Fibroblast of mammary gland (primary cell): ENCODE measurements at places on chromosomes 5 and 9.

DNA sequence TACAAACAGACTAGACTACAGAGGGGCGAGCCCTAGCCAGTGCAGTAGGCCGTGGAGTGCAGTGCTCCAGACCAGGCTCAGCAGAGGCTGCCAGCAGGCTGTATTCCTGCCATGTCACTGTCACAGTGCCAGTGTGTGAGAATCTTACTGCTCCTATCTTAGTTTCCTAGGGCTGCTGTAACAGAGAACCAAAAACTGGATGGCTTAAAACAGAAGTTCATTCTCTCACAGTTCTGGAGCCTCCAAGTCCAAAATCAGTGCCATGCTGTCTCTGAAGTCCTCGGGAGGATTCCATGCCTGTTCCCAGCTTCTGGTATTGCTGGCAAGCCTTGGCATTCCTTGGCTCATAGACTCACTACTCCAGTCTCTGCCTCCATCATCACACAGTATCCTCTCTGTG, 75.0 kb upstream of the SAP30L start:
- DNase-seq = no peak

DNA sequence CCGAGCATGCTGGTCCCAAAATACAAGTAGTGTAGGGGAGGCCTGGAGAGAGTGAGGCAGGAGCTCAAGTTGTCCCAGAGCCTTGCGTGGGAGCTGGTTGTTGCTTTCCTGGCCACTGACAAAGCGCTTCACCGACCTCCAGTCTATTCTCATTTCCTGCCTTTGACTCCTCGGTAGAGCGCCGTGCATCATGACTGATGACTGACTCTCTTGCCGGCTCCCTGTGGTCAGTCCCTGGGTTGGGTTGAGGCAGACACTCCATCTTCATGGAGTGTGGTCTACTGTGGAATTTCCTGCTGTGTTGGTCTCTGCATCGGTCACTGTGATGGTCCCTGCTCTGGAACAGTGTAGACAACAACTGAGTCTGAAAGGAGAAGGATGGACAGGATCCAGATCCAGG, 175.1 kb upstream of the S1PR3 start:
- DNase-seq = peak; percentile 74

GRCh38 chr5:43041110-43041668, 1.1 kb upstream of the ANXA2R start:
- DNase-seq = no peak

DNA sequence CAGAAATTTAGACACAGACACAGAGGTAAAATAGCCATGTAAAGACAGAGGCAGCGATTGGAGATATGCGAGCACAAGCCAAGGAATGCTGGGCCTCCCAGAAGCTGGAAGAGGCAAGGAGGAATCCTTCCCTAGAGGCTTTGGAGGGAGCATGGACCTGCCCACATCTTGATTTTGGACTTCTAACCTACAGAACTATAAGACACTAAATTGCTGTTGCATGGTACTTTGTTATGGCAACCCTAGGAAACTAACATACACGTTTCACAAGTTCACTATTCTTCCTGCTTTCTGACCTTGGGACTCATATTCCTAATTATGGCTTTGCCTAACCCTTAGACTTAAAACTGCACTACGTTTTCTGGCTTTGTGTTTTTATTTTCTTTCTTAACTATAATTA, 4.6 kb upstream of the LURAP1L start:
- DNase-seq = no peak

- no peak for DNase-seq
Observed at GRCh38 chr5:123819386-123819785, 307.4 kb downstream of the CSNK1G3 start.

DNA sequence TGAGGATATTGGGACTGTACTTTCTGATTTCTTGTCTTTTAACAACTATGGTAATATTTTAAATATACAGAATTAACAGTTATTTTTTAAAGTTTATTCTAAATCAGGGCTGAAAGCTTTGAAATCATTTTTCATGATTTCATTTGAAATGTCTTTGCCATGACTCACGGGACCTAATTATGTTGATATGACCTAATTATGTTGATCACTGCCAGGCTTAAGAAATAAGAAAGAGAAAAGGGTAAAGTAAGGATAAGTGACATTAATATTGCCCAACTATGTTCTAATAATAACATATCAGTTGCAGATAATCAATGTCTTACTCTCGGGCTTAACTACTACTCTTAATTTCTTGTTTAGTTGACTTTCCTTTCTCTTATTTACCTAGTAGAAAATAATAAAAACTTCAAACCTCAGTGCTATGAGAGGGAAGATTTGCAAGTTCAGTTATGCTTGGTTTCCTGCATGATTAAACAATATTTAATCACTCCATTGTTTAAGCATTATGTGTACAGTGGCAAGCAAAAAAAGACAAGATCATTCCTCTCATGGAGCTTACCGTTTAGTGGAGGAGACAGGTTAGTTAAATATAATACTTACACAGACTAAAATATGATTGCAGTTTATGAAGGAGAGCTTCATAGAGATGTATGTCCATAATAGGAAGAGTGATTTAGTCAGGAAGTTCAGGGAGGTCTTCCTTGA, 67.0 kb upstream of the EIF4EBP3 start:
- DNase-seq = peak; percentile 33

DNA sequence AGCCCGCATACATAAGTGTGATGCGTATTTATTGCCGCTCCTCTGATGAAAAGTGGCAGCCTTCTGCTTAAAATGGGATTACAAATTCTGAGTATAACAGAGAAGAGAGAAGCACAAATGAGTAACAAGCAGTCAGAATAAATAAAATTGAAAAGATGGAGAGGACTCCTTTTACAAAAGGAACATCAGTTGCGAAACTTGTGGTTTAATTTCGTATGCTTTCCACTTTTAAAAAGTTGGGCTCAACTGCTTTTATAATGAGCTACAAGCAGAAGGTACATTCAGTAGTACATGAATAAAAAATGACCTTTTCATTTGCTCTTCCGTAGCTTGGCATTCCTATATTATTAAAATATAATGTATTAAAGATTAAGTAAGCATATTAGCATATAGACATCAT, 320.0 kb downstream of the FBXL17 start:
- DNase-seq = peak; percentile 51

DNA sequence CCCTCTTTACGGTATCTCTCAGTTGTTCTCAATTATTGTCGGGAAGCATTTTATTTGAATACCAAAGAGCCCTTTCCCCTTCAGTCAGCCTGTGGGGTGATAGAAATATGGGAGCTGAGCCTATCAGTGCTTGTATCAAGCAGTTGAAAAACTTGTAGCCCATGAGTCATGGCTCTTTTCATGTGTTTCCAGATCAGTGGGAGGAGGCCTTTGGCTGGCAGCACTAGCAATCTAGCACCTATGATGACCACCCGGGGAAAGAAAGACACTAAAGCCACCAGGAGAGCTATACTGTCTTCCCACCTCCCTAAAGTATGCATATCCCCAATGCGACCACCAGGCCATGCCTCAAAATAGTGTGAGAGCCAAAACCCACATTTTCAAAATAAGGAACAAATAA, 696.9 kb upstream of the C9orf72 start:
- DNase-seq = no peak

GRCh38 chr5:68375540-68375939, 160.0 kb downstream of the PIK3R1 start:
- no peak for DNase-seq

DNA sequence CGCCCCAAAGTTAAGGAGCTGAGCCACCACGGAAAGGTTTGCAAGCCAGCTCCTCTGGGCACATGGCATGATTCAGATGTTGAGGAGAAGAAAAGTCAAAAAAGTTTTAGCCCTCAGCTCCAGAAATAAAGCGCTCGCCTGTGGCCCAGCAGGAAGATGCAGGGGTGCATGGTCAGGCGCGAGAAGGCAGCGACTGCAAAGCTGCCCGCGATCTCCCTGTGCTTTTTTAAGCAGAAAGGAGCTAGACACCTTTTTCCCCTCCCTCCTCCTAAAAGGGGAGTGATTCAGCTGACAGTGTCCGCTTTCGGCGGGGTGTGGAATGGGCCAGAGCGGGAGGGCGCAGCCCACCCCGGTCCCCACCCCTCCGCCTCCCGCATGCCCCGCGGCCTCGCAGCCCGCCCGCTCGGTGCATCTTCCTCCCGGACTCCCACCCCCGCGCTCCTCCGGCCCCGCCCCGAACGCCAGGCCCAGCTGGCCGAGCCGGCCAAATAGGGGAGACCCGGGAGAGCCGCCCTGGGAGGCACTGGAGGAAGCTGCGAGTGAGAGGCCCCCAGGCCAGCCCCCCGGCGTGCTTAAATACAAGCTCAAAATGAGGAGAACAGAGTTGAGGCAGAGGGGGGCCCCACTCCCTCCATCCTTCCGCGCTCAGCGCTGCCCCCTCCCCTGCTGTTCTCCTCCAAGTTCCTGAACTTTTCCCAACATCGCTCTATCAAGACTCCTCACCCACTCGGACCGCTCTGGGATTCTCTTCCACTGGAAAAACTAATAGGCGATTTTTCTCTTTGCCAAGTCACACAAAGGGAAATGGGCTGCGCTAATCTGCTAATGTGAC, at the start of gene ADAMTS12:
TSS of gene ADAMTS12 (minus strand) at position 203 of the 832 bp plus-strand sequence. CDS start at position 69, 134 bp downstream.
- peak; percentile 76 for DNase-seq

DNA sequence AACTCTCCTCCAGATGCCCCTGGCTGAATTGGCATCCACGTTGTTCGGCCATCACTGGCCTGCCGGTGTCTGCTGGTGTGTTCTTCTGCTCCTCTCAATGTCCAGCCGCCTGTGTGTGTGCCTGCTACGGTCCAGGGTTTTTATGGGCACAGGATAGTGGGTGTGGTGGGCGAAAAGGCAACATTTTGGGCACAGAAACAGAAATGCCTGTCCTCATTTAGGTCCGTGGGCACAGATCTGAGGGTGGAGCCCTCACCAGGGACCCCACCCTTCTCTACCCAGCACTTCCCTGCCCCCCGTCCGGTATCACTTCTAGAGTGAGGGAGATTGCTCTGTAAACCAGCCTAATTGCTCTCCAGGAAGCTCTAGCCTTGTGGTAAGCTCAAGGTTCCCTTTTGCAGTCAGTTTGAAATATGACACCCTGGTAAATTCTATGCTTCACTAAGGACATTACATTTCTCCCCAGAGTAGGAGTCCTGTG, 410.1 kb downstream of the MAT2B start:
- peak; percentile 14 for DNase-seq

- no peak for DNase-seq
Observed at GRCh38 chr5:151125421-151125820, 32.2 kb downstream of the ANXA6 start.

DNA sequence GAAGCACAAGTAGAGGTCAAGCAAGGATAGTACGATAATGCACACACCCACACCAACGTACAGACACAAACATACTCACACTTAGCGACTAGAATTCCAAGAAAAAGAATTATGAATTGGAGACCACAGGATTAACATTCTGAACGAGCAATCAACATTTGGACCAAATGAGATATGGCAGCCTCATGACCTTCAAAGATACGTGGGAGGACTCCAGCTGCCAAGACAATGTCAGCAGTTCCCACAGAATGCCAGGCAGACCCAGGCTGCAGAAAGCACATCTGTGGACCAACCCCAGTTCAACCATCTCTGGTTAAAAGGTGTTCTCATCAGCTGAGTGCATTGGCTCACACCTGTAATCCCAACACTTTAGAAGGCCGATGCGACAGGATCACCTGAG, 187.6 kb upstream of the GRAMD2B start:
- no peak for DNase-seq

GRCh38 chr5:124342584-124342983, 403.9 kb downstream of the ZNF608 start:
- DNase-seq = peak; percentile 58

- DNase-seq = no peak
Observed at GRCh38 chr5:27472871-27473270, 434.5 kb upstream of the CDH9 start.

GRCh38 chr5:10797261-10797660, 36.2 kb upstream of the DAP start:
- DNase-seq = peak; percentile 64

GRCh38 chr9:127136880-127137639, 14.6 kb upstream of the ANGPTL2 start:
- DNase-seq = no peak

GRCh38 chr9:117485176-117485575, 70.3 kb upstream of the ASTN2 start:
- DNase-seq = no peak

- no peak for DNase-seq
Observed at GRCh38 chr9:20592673-20593072, 29.6 kb downstream of the MLLT3 start.

DNA sequence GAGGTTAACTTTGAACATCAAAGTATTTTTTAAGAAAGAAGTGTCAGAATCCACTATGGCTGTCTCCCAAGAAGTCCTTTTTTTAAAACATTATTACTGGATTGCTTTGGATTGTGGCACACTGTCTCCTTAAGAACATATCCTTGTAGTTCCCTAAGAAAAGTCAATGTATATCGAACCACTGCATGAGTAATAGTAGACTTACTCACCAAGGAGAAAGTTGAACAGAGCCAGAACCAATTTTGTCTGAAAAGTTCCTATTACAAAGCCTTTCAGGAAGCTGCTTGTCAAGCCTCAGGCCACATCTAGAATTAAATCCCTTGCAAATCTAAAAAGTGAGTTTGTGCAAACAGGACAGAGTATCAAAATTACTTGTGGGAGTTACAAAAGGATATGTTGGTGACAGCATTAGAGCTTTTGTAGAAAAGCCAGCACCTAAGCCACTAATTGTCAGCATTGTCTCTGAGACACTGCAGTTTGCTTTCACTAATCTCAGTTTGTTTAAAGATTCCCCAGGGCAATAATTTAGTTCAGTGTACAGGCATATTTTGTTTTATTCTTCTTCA, 195.4 kb downstream of the MPDZ start:
- DNase-seq = peak; percentile 74

GRCh38 chr5:154101184-154101583, 62.4 kb downstream of the MFAP3 start:
- no peak for DNase-seq

DNA sequence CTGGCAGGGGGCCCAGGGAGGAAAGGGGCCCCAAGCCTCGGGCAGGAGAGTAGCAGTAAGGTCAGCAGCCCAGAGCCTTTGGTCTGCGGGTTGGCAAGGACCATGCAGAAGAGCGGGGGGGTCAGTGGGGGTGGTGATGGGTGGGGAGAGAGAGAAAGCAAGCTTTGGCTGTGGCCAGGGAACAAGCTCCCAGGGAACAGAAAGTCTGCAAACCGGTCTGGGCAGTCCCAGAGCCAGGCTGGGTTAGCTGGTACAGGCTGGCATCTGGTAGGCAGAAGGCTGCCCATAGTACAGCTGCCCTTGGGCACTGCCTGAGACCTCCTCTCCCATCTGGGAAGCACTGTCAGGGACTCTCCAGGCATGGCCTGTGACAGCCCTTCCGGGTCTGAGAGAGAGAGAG, 10.5 kb upstream of the EPB41L4B start:
- peak; percentile 38 for DNase-seq

GRCh38 chr5:69113851-69114250, 20.0 kb downstream of the SLC30A5 start:
- no peak for DNase-seq

GRCh38 chr9:128159784-128160602, at the start of gene BBLN:
Gene BBLN (plus strand): TSS chr9:128160265. CDS start chr9:128160408, 143 bp downstream.
- peak; percentile 86 for DNase-seq

DNA sequence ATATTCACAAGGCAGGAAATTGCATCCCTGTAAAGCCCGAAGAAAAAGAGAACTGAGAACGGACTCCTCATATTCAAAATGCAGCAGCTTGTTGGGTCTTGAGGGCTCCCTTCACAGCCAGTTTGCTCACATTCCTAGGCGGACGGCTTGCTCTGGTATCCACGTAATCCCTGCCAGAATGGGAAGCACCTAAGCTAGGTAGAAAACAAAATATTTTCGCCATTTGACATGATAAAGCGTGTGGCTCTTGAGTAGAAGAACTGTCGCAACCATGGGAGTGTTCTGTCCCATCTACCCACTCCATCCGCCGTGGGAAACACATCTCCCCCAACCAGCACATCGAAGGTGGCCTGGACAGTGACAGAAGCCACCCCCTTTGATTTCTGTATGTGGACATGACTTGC, 183.1 kb downstream of the GAS1 start:
- no peak for DNase-seq

- no peak for DNase-seq
Observed at GRCh38 chr5:143359869-143360268, 43.6 kb downstream of the NR3C1 start.
